ENCODE measurements at places on chromosomes 12 and 14.

- DNase-seq = no peak
These were observed 60.7 kb upstream of the DICER1 start for GRCh38 chr14:95218006-95218405.

DNA sequence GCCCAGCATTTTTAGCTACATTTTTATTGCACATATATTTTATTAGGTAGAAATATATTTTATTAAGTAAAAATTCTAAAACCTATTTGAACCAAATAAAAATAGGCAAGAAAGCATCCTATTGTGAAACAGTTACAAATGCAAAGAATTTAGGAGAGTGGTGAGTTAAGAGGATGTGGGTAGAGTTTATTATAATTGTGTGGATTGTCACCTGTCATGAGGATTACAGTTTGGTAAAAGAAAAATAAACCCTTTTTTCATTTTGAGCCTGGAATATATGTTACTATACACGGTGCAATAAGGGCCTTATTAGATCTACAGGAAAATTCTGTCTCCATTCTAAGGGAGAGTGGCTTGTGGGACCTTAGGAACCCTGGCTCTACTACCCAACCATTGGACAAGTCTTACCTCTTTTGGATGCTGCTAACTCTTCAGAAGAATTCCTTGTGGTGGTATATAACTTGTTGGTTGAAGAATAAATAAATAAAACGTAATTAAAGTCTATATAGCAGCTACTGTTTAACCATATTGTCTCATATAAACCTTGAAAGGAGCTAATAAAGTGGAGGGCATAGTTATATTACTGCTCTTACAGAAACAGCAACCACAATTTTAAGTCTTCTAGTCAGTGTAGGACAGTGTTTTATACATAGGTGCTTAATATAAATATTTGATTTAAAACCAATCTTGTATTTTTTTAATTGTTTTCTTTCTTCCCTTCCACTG is 67.8 kb downstream of the FGD4 start:
- no peak for DNase-seq

GRCh38 chr12:94925206-94925605 is 78.3 kb downstream of the NDUFA12 start:
- DNase-seq = no peak

DNA sequence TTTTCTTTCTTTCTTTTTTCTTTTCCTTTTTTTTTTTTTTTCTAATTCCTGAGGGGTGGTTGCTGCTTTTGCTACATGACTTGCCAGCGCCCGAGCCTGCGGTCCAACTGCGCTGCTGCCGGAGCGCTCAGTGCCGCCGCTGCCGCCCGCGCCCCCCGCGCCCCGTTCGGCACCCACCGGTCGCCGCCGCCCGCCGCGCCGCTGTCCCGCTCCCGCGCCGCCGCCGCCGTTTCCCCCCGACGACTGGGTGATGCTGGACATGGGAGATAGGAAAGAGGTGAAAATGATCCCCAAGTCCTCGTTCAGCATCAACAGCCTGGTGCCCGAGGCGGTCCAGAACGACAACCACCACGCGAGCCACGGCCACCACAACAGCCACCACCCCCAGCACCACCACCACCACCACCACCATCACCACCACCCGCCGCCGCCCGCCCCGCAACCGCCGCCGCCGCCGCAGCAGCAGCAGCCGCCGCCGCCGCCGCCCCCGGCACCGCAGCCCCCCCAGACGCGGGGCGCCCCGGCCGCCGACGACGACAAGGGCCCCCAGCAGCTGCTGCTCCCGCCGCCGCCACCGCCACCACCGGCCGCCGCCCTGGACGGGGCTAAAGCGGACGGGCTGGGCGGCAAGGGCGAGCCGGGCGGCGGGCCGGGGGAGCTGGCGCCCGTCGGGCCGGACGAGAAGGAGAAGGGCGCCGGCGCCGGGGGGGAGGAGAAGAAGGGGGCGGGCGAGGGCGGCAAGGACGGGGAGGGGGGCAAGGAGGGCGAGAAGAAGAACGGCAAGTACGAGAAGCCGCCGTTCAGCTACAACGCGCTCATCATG is 654 bp downstream of the FOXG1 start:
- DNase-seq = no peak

GRCh38 chr14:100428727-100429126 is 105.6 kb downstream of the SLC25A47 start:
- no peak for DNase-seq

DNA sequence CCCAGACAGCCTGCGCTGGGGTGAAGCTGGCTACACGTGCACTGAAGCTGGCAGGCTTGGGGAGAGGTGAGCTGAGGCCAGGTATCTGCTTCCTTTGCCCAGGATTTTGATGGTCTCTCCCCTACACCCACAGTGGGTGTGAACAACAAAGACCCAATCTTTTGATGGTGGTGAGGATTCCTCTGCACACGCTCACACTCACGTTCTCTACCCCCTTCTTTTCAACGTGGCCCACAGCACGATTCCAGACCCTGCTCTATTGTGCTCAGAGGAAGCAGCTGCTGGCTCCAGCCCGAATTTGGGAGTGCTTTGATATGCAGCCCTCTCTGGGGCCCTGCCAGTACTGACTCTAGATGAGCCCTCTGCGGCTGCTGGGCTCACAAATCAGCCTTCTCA is 4.9 kb downstream of the CD9 start:
- DNase-seq = no peak

- DNase-seq = no peak
These were observed 747 bp downstream of the HSPB8 start for GRCh38 chr12:119179335-119180021.

- DNase-seq = no peak
These were observed 1.0 kb downstream of the ORMDL2 start for GRCh38 chr12:55818886-55819285.

- DNase-seq = no peak
These were observed 104.3 kb downstream of the DUSP6 start for GRCh38 chr12:89247967-89248366.

- DNase-seq = no peak
These were observed 15.3 kb downstream of the NYNRIN start for GRCh38 chr14:24414077-24414476.

DNA sequence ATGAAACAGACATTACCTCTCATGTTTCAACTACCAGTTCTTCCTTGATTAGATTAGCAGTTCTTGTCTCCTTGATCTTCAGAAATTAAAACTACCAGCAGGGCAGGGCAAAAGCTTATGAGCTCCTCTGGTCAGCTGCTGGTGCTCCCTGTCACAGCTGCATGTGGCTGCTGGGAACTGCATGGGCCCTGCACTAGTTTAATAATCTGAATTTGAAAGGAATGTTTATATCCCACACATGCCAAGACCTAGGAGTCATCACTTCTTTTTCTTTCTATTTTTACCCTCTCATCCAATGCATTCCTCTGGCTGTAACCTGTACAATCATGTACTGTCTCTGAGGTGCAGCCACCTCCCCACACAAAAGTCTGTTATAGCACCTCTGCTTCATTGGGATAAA is 73.9 kb downstream of the ARMH4 start:
- DNase-seq = no peak

GRCh38 chr14:93276031-93276716 is 56.7 kb downstream of the BTBD7 start:
- DNase-seq = no peak

GRCh38 chr12:17301544-17301943 is 695.6 kb upstream of the LMO3 start:
- DNase-seq = no peak

DNA sequence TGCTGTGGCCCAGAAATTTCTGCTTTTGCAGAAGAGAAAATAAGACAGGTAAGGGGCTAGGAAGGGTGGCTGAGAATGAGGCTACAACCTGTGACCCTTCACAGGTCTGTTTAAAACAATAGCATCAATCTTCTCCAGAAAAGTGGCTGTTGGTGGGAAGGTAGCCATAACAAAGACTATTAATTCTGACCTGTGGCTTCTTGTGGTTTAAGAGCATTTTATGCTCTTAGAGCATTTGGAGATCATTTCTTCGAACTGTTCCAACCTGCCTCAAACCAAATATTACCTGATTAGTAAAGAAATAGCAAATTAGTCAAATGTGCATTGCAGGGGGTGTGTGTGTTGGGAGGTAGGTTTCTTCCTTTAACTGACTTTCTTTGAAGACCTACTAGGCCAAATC is 15.2 kb upstream of the TCP11L2 start:
- no peak for DNase-seq

- DNase-seq = no peak
These were observed 102.5 kb downstream of the SLC41A2 start for GRCh38 chr12:104855599-104855998.

DNA sequence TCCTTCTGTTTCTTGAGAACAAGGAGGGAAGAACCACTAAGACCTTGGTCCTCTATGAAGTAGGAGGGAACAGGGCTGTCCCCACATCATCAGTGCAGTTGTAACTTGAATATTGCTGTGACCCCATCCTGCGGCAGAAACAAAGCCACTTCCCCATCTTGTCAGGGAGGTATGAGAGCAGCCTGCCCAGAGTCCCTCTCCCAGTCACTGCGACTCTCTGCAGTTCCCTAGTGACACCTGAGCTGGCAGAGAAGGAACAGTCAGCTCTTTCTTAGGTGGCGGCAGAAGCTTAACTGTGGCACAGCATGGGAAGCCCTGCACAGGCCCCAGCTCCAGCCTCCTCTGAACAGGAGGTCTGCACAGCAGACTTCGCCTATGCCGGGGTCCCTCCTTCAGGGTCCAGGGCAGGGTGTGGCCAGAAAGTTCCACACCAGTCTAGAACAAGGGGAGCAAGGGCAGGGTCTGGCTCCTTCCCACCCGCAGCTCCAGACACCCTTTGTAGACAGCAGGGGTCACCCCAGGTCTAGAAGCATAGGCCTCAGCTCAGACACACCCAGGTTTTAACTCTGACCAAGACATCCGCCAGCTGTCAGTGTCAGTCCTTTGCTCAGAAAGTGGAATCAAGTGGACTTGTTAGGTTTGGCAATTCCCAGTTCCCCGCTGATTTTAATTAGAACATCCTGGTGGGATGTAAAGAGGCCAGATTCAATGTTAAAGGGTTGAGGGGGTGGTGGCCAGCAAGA is 36.8 kb downstream of the DEGS2 start:
- DNase-seq = no peak

GRCh38 chr14:34087571-34087970 is 136.7 kb upstream of the EGLN3 start:
- no peak for DNase-seq

GRCh38 chr14:70908935-70909641 is 1.8 kb downstream of the PCNX1 start:
- DNase-seq = no peak

- no peak for DNase-seq
These were observed 924.4 kb upstream of the LRFN5 start for GRCh38 chr14:40682131-40682913.

DNA sequence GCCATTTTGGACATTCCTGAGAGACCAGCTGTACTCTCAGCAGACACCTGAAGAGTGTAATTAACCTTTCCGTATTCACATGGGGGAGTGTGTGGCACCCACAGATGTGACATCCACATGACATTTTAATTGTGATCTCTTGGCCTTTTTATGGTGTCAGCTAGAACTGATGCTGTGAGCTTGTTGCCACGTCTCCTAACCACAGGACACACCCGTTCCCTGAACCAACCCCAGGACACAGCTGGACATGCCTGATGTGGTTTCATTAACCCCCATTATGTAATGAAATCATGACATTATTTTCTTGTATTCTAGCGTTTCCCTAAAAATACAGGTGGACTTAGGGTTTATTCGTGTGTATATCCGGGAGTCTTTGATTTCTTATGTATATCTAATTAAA is 1036.1 kb downstream of the TMEM121 start:
- no peak for DNase-seq

DNA sequence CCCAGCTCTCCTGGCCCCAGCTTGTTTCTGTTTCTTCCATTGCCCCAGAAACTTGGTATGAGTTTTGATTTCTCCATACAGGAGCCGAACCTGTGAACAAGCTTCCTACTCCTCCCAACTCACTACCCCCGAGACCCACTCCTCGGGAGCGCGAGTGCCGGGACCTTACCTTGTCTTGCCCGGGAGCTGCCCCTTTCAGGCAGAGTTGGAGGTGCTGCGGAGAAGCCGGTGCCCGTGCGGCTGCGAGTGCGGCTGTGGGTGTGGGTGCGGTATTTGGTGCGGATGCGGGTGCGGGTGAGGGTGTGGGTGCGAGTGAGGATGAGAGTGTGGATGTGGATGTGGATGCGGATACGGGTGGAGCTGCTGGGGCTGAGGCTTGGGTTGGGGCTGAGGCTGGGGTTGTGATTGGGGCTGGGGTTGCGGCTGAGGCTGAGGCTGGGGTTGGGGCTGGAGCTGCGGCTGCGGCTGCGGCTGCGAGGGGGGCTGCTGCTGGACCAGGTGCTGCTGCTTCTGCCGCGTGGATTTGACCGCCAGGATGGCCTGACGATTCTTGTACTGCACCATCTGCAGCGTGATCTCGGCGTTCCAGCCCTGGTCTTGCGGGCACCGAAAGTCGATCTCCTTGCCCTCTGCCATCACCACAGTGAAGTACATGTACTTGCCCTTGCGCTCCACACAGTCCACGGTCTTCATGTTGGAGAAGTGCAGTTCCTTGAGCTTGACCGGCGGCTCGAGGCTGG is 1.1 kb downstream of the PHLDA1 start:
- peak; percentile 55 for DNase-seq

DNA sequence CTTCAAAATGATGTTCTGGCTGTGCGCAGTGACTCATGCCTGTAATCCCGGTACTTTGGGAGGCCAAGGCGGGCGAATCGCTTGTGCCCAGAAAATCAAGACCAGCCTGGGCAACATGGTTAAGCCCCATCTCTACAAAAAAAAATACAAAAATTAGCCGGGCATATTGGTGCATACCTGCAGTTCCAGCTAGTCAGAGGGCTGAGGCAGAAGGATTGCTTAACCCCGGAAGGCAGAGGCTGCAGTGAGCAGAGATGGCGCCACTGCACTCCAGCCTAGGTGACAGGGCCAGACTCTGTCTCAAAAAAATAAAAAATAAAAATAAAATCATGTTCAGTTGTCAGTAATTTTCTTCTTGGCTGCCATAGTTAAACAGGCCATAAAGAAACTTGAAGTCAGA is 245.9 kb upstream of the USP15 start:
- DNase-seq = no peak

GRCh38 chr14:20662968-20663732 is 21.2 kb upstream of the RNASE4 start:
- DNase-seq = peak; percentile 88

DNA sequence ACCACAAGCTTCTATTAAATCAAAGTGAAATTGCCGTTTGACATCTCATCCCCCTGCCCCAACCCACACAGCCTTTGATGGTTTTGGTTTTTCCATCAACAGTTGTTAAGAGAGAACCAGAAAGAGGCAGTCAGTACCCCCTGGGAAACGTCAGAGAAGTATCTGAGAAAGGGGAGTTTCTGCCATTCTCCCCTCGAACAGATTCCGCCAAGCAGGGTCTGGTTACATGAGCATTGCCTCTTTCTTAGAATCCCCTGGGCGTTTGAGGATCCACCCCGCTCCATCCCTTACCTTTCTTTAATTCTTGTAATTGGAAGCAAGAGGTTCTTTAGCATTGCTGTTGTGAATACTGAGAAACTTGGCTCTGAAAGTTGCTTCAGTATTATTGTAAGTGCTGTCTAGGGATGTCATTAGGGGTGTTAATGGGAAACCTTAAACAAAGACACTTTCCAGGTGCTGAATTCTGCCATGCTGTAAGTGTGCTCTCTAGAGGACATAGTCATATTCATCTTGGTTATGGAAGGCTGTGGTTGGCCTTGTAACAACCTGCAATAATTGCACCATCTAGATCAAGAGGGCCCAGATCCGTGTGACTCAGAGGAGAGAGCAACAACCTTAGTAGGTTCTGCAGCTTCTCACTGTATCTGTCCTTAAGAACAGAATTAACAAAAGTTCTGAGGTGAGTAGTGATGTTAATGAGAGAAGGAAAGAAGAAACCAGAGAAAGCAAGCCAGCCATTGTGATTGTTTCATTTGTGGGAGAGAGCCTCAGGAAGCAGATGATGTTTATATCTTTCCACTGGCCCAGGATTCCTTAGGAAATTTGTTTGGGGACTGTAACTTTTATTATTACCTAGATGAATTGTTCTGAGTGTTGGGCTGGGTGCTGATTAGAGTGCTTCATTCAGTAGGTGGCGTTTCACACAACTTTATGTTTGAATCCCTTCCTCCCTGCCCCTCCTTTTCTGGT is 9.0 kb downstream of the TMBIM6 start:
- DNase-seq = peak; percentile 9
